ENCODE measurements at places on chromosomes 3 and 15.

- peak; percentile 78 for DNase-seq
Measured at GRCh38 chr3:152266221-152266995, 2.3 kb upstream of the MBNL1 start.

- peak; percentile 56 for DNase-seq
Measured at GRCh38 chr15:75335705-75336355, at the start of gene COMMD4. TSS of gene COMMD4 (plus strand) at chr15:75336063. CDS start at chr15:75336090, 27 bp downstream.

DNA sequence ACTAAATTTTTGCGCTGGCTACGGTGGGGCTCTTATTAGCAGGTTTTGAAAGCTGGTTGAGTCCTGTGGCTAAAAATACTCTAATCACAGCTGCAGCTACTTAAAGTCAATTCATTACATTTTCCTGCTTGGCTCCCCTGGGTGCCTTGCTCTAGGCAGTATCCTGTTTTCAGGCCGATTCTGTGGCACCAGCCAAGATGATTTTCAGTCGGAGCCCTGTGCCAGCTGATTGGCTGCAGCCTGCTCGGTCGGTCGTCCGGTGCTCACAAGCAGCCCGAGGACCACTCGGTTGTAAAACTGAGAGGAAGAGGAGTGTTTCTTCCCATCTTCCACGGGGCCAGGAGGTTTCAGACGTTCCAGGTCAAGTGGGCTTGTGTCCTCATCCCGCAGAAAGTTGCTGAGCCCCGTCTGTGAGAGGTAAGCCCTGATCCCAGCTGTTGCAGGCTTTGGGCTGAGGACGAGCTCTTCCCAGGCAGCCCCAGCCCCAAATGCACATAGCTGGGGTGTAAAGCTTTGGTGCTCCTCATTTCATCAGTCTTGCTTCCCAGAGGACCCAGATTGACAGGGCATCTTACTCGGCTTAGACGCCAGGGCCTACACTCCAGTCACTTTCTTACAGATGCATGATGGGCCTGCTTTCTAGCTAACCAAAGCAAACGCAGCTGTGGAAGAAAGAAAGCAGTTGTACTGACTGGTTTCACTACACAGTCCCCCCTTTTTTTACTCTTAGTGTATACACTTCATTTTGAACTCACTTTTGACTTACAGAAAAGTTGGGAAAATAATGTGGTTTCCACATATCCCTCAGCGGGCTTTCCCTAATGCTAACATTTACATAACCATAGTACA lies 15.9 kb downstream of the LYSMD4 start:
- no peak for DNase-seq

DNA sequence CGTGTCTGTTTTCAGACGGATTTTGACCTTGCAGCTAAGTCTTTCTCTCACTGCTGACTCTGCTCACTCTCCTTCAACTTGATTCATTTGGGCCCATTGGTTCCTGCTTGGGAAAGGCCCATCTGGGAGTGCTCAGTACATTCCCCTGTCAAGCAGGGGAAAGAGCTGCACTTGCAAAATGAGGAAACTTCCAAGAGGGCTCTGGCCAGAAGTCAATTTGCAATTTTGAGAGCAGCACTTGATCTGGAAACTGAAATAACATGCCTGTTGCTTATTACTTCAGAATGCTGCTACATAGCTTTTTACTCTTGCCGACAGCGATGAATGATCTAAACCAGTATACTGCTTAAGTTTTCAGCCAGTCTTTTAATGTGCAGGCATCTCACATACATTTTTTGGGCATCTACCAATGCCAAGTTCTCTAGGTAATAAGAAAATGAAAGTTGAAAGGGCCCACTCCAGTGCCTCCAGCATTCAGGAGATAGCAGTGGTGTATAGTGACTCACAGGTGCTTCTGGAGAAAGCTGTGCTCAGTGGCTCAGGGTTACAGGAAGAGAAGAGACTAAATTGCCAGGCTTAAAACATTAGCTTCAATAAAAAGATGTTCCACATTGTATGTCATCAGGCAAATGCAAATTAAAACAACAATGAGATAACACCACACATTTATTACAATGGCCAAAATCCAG lies 70.1 kb upstream of the RORA start:
- no peak for DNase-seq

DNA sequence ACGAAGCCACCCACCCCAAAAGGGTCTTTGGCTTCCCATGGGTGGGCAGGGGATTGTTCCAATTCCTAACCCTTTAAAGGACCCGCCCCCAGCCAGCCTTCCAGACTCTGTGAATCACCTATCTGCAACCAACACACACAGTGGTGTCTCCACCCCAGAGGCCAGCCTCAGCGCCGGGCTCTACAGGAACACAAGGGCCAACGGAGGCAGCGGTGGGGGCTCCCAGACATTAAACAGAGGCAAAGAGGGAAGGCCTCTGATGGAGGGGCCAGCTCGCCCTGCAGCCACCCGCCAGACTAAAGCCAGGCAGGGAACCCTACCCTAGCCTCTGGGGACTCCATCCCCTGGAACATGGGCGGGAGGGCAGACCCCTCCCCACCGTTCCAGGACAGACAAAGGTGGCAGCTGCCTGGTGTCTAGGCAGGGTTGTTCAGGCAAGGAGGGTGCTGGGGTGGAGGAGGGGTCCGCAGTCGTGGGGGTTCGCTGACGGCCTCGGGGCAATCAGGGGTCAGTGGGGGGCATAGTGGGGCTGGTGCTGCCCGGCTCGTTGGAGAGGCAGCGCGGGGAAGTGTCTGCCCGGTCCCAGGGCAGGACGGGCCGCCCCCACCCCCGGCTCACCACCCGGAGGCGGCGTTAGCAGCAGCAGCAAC lies 448 bp downstream of the SHISA5 start:
- DNase-seq: no peak

GRCh38 chr3:38375072-38375471 lies 28.5 kb downstream of the XYLB start:
- DNase-seq: no peak

GRCh38 chr3:60096403-60096802 lies 1046.6 kb upstream of the CFAP20DC start:
- no peak for DNase-seq

GRCh38 chr3:30680789-30681648 lies 74.6 kb downstream of the TGFBR2 start:
- no peak for DNase-seq

- no peak for DNase-seq
Measured at GRCh38 chr3:100756441-100756840, 47.1 kb downstream of the TFG start.

All from Panc1 (cell line).